Osteocyte (in vitro differentiated cells): ENCODE measurements at places on chromosomes 3 and 15.

GRCh38 chr15:31163769-31164572 is 62.4 kb upstream of the TRPM1 start:
- peak; percentile 32 for DNase-seq

GRCh38 chr3:35639254-35640186 is at the start of gene ARPP21:
Gene ARPP21 (plus strand): TSS chr3:35639525. CDS start chr3:35681752, 42,227 bp downstream.
- no peak for DNase-seq

DNA sequence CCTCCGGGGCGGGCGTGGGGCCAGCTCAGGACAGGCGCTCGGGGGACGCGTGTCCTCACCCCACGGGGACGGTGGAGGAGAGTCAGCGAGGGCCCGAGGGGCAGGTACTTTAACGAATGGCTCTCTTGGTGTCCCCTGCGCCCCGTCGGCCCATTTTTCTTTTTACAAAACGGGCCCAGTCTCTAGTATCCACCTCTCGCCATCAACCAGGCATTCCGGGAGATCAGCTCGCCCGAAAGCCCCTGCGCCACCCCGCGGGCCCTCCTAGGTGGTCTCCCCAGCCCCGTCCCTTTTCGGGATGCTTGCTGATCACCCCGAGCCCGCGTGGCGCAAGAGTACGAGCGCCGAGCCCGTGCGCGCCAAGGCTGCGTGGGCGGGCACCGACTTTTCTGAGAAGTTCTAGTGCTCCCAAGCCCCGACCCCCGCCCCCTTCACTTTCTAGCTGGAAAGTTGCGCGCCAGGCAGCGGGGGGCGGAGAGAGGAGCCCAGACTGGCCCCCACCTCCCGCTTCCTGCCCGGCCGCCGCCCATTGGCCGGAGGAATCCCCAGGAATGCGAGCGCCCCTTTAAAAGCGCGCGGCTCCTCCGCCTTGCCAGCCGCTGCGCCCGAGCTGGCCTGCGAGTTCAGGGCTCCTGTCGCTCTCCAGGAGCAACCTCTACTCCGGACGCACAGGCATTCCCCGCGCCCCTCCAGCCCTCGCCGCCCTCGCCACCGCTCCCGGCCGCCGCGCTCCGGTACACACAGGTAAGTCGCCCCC is at the start of gene THBS1:
THBS1 (plus strand) TSS at position 595 of the 757 bp plus-strand sequence. CDS start 779 bp downstream, outside the sequence.
- peak; percentile 97 for DNase-seq

DNA sequence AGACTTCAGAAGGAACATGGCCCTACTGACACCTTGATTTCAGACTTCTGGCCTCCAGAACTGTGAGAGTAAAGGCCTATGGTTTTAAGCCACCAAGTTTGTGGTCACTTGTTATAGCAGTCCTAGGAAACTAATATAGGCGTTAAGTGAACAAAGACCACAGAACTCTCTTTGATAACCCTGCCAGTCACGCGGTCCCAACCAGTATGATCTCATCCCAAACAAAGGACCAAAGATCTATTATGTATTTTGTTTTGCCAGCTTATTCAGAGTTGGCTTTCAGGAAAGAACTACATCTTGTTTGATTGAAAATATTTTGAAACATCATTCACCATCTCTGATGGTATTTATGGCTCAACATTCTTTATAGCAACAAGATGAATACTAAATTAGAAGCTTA is 294.4 kb upstream of the SLCO3A1 start:
- DNase-seq = no peak

DNA sequence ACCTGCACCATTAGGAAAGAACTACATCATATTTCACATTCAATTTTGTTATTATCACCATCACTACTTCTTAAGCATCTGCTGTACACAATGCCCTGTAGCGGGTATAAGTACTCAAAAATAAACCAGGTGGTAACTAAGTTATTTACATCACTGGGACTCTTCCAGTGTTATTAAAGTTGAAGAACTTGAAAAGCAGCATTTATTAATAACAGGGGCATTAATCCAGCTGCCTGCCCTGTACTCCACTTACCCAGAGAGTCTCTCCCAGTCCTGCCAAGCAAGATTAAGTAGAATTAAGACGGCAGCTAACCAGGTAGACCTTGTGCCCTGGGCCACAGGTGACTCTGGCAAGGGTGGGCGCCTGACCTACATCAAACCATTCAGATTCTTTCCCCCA is 65.2 kb downstream of the FHIT start:
- no peak for DNase-seq

GRCh38 chr3:11274566-11275142 is 2.5 kb downstream of the ATG7 start:
- DNase-seq = no peak

- no peak for DNase-seq
Observed at GRCh38 chr15:66144978-66145725, 108.4 kb downstream of the MEGF11 start.

DNA sequence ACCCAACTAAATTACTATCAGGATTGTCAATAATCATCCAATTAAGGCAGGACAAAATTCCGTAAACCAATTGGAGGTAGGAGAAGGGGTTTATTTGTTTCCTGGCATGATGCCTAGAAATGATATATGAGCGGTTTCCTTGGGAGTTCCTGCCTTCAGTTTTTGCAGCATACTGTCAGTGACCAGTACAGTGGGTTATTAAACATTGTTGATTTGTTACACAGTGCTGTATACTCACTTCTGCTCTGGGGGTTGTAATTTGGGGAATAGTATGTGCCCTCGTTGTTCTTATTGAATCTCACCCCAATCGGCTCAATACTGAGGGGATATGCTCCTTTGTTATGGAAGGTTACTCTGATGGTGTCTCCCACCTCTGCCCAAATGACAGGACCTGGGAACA is 22.2 kb downstream of the CP start:
- no peak for DNase-seq

- DNase-seq = no peak
Observed at GRCh38 chr3:30761374-30761773, 133.1 kb downstream of the GADL1 start.

- DNase-seq = no peak
Observed at GRCh38 chr3:37730825-37731224, 130.9 kb upstream of the CTDSPL start.

DNA sequence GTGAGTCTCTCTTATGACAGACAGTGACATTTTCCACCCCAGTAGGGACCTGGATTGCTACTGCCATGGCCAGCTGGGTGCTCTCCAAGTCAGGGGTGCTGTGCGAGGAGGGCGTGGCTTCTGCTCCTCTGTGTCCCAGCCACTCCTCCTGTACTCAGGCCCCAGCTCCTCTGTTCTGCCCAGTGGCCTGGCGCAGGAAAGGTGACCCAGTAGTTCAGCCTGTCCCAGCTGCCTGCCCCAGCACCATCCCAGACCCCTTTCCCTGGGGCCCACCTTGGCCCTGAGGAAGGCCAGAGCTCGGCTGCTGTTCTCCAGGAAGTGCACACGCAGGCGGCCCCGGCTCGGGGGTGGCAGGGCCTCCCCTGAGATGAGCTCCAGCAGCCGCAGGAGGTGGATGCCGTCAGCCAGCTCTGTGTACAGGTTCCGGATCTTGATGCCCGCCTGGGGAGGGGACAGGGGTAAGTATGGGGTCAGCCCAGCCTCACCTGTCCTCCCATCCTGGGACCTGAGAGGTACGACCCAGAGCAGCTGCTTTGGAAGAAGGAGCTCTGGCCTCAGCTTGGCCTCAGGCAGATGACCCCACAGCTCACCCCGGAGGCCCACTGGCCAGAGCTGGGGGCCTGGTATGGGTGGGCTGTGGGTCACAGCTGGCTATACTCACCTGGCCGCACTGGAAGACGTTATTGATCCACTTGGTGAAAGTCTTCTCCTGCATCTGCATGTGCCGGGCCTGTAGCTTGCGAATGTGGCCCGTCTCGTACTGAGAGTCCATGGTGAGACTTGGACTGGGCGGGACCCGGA is 1.0 kb downstream of the SPTBN5 start:
- DNase-seq = no peak

- no peak for DNase-seq
Observed at GRCh38 chr15:37765786-37766185, 168.7 kb upstream of the TMCO5A start.

GRCh38 chr3:11085093-11085840 is 69.0 kb upstream of the HRH1 start:
- no peak for DNase-seq

- no peak for DNase-seq
Observed at GRCh38 chr3:106347350-106347749, 478.5 kb upstream of the CBLB start.

DNA sequence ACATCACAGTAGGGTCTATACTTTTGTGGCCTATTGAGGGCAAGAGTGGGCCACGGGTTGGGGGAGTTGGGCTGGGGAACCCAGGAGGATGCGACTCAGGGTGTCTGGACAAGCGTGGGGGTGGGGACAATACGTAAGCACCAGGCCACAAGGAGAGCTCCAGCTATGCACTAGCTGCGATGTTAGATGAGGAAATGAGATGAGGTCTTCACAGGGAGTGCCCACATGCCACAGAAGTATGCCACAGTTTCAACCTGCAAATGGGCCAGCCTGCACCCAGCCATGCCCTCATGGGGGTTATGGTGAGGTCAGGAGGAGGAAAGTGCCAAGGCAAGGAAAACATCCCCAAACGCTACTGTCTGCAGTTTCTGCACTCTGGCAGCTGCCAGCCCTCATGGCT is 30.5 kb downstream of the CACNA2D2 start:
- no peak for DNase-seq
